Stimulated activated CD4-positive, alpha-beta T cell treated with anti-CD3 and anti-CD28 coated beads, Interleukin-12 subunit alpha, Interleukin-12 subunit beta, amount 100 ng/mL, for 48 hours (primary cell): ENCODE measurements at places on chromosomes 6 and 20.

DNA sequence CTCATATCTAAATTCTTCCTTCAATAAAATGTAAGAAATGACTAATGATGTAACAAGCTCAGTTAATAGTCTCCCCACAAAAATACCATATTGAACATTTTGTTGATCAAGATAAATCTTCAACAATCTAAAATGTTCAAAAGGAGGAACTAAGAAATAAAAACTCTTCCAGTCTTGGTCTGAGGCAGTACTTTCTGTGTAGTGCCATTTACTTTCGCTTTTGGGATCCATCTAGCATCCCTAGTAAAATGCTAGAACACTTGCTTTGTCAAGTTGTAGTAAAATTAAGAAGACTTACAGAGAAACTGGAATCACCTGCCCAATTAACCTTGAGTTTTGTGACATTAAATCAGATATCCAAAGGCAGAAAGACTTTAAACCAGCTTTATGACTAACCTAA is 246.4 kb downstream of the KHDRBS2 start:
- DNase-seq = no peak

DNA sequence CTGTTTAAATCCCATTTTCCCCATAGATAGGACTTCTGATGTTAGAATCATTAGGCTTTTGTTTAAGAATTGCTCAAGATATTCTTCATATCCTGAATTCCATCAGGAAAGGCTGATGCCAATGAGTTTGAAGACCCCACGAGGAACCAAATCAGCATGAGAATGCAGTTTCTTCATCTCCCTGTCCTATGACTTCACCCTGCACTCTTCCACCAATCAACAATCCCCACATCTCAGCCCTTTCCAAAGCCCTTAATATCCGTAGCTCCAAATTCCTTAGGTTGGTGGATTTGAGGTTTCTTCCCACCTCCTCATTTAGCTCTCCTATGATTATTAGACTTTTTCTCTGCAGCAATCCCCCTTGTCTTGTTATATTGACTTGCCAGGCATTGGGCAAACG is 88.3 kb upstream of the PRND start:
- DNase-seq = no peak

- no peak for DNase-seq
Measured at GRCh38 chr6:157054531-157054979, 268.8 kb downstream of the TMEM242 start.

GRCh38 chr20:39480276-39481043 is 518.3 kb downstream of the DHX35 start:
- DNase-seq = no peak

- no peak for DNase-seq
Measured at GRCh38 chr6:56241124-56241802, 6.1 kb downstream of the COL21A1 start.

GRCh38 chr6:11648436-11648775 is 110.9 kb downstream of the TMEM170B start:
- no peak for DNase-seq

- no peak for DNase-seq
Measured at GRCh38 chr20:22583773-22584521, 425 bp downstream of the FOXA2 start.

GRCh38 chr6:128600397-128600951 is 80.1 kb upstream of the PTPRK start:
- DNase-seq = no peak

DNA sequence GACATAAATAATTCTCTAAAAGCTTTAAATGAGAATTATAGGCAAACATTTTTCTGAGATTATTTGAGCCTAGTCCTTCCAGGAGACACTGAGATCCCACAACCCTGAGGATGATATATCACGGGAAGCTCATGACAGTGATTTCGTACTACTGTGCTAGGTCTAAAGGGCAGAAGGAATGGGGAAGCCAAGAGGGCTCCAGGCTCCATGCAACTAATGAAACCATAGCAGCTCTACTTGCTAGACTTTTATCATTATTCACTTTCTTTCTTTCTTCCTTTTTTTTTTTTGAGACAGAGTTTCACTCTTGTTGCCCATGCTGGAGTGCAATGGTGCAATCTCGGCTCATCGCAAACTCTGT is 57.3 kb upstream of the SGK1 start:
- no peak for DNase-seq

DNA sequence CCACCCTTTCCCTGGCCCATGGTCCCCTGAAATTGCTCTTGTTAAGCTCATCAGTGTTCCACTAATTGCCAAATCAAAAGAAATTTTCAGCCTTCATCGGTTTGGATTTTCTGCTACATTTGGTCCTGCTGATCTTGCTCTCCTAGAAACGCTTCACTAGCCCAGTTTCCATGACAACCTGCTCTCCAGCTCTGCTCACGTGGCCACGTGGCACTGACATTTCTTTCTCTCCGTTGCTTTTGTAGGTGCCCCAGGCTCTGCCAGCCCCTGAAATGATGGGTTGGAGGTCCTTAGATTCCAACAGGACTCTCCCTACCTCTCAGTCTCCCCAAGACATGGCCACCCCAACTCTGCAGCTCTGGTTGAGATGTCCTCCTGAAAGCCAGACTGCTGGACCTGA is 45.8 kb upstream of the NNAT start:
- no peak for DNase-seq

DNA sequence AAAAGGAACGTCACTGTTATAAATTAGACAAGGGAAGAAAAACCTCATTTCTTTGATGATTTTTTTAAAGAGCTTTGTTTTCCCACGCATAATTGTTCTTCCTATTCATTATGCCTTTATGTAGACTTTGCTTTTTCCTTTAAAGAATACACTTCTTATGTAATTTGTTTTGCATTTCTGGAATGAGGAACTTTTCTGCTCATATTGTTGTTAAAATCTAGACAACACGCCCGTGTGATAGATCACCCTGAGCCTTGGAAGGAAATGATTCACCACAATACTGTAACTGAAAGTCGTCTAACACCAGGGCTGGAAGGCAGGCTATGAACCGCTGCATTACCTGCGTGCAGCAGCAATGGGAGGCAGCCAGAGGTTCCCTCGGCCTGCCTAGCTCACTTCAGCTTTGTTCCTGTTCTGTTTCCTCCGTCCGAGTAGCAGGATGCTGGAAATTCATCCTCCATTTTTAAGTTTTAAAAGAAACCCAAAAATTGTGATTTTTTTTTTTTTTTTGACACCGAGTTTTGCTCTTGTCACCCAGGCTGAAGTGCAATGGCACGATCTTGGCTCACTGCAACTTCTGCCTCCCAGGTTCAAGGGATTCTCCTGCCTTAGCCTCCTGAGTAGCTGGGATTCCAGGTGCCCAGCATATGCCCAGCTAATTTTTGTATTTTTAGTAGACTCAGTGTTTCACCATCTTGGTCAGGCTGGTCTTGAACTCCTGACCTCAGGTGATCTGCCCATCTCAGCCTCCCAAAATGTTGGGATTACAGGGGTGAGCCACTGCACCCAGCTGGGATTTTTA is 49.6 kb upstream of the ZNF217 start:
- DNase-seq = no peak

- no peak for DNase-seq
Measured at GRCh38 chr6:36769183-36769675, 70.0 kb downstream of the CPNE5 start.

- no peak for DNase-seq
Measured at GRCh38 chr6:111474106-111474505, 8.9 kb downstream of the REV3L start.

- peak; percentile 19 for DNase-seq
Measured at GRCh38 chr20:47274401-47275108, 81.9 kb downstream of the ZMYND8 start.

- no peak for DNase-seq
Measured at GRCh38 chr6:54002116-54002515, 109.1 kb upstream of the MLIP start.

GRCh38 chr6:133802861-133803260 is 86.1 kb upstream of the TCF21 start:
- DNase-seq = no peak

DNA sequence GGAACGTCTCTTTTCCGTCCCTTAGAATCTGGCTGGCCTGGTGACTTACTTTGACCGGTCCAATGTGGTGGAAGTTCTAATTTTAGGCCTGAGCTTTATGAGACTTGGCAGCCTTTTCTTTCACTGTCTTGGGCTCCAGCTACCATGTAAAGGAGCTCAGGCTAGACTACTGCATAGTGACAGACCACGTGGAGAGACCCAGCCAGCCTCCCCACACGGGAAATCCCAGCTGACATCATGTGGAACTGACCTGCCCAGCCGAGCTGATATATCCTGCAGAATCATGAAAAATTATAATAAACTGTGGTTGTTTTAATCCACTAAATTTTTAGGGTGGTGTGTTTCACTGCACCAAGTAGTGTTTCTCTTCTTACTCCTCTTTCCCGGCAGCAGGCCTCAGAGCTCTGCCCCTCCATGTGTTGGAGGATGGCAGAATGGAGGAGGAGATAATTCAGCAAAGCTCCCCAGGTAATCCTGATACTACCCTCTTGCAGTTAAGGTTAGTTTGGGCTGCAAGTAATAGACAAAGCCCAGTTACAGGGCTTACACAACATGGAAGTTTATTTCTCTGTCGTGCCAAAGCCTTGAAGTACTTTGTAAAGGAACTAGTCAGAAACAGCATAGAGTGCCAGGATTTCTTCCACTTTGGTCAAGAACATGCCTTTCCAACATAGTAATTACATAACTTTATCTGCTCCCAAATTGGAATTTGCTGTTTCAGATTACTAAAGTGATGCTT is 87.5 kb downstream of the SH3BGRL2 start:
- no peak for DNase-seq

DNA sequence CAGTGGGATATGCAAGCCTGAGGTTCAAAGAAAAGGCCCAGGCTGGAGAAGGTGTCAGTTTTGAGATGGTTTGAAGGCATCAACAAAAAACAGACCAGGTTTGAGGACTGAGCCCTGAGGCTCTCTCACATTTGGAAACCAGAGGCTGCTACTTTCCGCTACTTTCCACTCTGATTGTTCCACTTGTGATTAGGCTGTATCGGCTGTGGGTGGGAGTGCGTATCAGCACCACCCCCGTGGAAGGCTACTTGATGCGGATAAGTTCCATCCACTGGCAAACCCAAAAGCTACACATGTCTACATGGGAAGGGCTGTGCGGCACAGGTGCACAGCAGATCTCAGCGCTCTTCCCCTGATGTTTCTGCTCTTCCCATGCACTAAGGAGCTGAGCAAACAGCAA is 198.7 kb downstream of the GMPR start:
- no peak for DNase-seq

GRCh38 chr6:107699697-107700325 is 124.3 kb downstream of the SCML4 start:
- no peak for DNase-seq

GRCh38 chr6:166058064-166058739 is 109.4 kb downstream of the TBXT start:
- no peak for DNase-seq

DNA sequence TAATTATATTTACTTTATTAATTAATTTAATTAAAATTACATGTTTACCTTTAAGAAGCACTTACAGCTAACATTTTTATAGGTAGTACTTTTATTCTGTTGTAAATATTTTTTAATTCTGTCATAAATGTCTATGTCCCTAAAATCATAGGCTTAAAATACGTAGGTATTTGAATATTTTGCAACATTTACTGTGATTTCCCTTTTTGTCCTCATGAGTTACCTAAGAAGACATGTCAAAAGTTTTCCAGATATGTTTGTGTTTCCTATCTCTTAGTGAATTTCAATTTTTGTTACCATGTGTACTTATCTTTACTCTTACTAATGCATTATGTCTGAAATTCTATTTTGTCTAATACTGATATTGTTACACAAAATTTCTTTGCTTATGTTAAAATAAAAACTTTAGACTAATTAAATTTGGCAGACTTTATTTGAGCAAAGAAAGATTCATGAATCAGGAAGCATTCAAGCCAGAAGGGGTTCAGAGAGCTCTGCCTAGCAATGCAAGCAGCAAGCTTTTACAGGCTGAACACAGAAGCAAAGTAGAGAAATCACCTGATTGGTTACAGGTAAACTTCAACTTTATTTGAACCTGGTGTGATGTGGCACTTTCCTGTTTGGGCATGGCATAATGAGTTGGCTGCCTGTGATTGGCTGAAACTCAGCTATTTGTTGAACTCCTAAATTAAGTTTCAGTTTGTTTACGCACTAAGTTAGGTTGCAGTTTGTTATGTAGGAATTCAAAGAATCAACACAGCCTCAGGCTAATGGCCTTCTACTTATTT is 123.2 kb upstream of the TMEM170B start:
- DNase-seq = no peak

GRCh38 chr6:102813489-102814275 is 1420.2 kb downstream of the GRIK2 start:
- DNase-seq = no peak

GRCh38 chr20:58697201-58697866 is 4.7 kb downstream of the NPEPL1 start:
- DNase-seq = no peak

DNA sequence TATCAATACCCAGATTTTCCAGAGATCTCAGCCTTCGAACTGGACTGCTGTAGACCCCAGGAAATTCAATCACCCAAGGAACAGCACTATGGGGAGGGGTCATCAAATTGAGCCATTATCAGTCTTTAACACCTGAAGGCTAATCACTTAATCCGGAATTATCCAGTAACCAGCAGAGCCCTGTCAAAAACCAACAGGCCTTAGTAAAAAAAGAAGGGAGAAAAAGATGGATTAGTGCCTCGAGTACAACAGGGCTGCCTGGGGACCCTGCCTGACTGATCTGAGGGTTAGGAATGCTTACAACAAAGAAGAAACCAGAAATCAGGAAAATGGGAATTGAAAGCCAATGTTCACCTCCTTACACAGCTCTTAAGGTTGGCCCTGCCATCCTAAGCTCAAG is 7.6 kb downstream of the RRAGD start:
- no peak for DNase-seq

DNA sequence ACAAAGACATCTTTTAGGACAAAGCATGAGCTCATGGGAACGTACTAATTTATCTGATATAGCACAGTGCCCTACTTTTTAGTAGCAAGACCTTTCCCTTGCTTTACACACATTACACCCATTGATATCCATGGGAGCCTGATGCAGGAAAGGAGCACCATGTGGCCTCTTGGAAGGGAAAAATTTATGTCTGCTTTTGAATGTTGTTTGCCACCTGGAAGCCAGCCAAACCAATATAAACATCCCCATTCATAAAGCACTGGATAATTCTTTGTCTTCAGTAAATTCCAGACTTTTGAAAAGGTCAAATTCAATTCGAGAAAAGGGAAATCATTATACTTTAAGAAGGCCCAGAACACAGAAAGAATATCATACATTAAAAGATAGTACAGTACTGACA is 152.3 kb upstream of the BEND6 start:
- no peak for DNase-seq

- no peak for DNase-seq
Measured at GRCh38 chr20:56222201-56222600, 26.3 kb upstream of the MC3R start.

DNA sequence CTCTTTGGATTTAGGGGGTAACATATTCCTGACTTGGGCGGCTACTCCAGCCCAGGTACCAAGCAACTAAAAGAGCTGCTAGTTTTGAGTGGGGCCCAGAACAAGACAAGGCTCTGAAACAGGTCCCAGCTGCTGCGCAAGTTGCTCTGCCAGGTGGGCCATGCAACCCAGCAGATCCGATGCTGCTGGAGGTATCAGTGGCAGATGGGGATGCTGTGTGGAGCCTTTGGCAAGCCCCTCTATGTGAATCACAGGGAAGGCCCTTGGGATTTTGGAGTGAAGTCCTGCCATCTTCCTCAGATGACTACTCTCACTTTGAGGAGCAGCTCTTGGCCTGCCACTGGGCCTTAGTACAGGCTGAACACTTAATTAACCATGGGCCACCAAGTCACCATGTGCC is 43.7 kb upstream of the VSX1 start:
- DNase-seq = no peak
